Stimulated activated CD4-positive, alpha-beta T cell treated with anti-CD3 and anti-CD28 coated beads, Interleukin-4, amount 100 ng/mL, for 24 hours (primary cell): ENCODE measurements at places on chromosomes 16 and 17.

- no peak for DNase-seq
Measured at GRCh38 chr17:60439501-60439900, 17.2 kb downstream of the CHCT1 start.

GRCh38 chr16:77289331-77289809 is 90.2 kb downstream of the SYCE1L start:
- no peak for DNase-seq

DNA sequence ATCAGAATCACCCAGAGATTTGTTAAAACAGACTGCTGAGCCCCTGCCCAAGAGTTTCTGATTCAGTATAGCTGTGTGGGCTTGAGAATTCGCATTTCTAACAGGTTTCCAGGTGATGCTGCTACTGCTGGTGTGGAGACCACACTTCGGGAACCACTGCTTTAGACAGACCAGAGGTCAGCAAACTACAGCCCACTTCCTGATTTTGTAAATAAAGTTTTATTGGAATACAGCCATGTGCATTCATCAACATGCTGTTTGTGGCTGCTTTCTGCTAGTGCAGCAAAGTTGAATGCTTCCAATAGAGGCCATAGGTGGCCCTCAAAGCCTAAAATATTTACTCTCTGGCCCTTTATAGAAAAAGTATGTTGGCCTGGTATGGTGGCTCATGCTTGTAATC is 32.6 kb upstream of the CLEC19A start:
- DNase-seq, result no peak

GRCh38 chr16:74611721-74612120 is 4.8 kb upstream of the GLG1 start:
- DNase-seq, result no peak

DNA sequence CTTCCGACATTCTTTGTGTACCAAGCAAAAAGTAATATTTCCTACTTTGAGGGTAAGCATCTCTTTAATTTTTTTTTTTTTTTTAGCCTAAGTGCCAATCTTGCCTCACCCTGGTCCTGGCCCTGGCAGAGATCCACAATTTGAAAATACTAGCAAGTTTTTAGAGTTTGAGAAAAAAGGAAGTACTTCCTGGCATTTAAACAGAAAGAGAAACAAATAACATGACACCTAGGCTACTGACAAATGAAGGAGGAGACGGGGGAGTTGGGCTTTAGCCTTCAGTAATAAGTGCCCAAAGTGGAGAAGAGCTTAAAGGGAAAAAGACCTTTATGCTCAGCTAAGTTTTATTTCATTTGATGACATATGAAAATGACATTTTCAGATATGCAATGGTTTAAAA is 92.8 kb downstream of the HS3ST3A1 start:
- no peak for DNase-seq

- DNase-seq, result no peak
Measured at GRCh38 chr17:29181226-29181625, 1.0 kb upstream of the MYO18A start.

DNA sequence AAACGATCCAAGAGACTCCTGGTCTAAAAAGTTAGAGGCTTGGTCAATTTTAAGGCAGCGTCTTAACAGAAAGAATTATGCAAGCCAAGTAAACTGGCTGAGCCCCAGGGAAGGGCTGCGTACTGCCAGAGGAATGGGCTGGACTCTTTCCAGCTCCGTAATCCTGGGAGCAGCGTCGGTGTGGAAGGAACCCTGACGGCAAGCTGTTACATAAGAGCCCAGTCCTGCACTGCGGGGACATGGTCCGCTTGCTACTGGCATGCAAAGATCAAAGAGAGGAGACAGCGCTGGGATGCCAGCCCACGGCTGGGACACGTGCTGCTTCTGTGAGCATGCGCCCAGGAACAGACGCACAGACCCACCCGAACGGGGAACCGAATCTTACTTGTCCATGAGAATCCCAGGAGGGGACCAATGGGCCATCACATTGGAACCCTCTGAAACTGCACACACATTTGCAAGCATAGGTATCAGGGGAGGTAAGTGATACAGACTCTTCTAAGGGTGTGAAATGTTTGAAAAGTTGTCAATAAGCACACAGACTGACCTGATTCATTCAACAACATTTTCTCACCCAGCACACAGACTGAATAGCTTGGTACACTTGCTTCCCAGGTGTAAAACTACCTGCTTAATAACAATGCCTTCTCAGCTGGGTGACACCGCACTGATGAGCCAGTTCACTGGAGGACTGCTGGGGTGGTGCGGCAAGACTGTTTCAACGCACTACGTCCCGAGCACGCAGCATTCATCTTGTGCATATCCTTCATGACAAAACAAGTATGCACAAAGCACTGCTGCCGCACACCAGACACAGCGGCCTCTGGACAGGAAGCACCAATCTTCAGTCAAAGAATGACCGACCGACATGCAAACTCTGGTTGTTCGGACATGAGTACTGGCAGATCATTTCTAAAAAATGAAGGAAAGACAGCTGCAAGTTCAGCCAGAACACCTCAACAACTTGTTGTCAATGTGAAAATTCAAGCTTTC is 94.9 kb downstream of the ANKRD11 start:
- DNase-seq, result no peak

DNA sequence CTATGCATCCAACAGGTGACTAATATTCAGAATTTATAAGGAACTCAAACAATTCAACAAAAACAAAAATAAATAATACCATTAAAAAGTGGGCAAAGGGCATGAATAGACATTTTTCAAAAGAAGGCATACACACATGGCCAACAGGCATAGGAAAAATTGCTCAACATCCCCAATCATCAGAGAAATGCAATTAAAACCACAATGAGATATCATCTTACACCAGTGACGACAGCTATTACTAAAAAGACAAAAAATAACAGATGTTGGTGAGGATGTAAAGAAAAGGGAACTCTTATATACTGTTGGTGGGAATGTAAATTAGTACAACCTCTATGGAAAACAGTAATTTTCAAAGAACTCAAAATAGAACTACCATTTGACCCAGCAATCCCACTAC is 250.4 kb upstream of the N4BP1 start:
- DNase-seq, result no peak

GRCh38 chr17:7405350-7406234 is 1.7 kb upstream of the TMEM256 start:
- DNase-seq, result no peak

DNA sequence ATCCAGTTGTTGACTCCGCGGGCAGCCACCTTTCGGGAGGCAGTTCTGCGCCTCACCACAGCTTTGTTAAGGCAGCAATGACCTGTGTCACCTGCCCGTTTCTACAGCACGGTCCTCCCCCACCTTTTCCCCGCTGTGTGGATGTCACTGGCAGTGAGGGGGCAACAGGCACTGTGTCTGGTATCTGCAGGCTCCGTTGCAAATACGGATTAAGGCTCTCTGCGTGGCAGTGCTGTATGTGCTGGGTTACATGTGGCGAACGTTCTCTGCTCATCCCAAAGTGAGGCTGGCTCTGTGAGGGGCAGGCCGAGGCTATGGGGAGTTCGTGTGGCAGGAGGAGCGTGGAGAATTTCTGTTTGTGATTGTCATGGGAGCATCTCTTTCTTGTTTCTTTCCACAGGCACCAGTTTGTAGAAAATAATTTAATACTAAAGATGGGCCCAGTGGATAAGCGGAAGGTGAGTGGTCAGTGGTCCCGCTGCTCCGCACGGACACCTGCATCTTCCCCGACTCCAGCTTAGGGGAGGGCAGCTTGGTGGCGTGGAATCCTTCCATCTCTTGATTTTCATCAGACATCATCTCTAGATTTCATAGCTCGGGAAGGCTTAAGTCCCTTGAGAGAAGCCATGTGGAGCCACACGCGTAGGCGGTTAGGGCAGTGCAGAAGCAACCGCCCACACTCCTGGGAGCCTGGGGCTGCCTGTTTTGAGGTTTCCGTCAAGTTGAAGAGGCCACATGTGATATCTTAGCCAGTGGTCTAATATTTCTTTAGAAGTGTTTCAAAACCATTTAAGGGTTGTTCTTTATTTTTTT is 57.8 kb downstream of the PDPK1 start:
- DNase-seq, result no peak

GRCh38 chr17:53032861-53033271 is 789.9 kb upstream of the KIF2B start:
- no peak for DNase-seq

DNA sequence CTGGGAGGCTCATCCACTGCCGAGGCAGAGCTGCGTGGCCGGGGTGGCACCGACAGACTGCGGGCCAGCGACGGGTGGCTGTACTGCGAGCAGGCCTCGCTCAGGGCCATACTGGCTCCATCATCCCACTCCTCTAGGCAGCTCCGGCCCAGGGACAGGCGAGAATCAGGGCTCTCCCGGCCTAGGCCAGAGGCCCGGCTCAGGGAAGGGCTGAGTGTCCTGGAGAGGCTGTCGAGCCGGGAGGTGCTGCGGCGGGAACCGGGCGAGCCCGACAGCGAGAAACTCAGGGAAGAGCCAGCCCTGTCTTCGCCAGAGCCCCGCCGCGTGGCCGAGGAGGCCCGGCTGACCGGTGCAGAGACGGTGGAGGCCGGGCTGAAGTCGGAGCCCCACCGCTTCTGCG is 37.4 kb downstream of the PIPOX start:
- DNase-seq, result no peak

- no peak for DNase-seq
Measured at GRCh38 chr17:38797158-38797490, 2.2 kb downstream of the PIP4K2B start.

- no peak for DNase-seq
Measured at GRCh38 chr17:42389899-42390298, 1.7 kb upstream of the STAT3 start.

GRCh38 chr16:22190081-22190775 is 15.8 kb upstream of the EEF2K start:
- peak; percentile 99 for DNase-seq

GRCh38 chr16:68512183-68512582 is 26.9 kb upstream of the ZFP90 start:
- no peak for DNase-seq

DNA sequence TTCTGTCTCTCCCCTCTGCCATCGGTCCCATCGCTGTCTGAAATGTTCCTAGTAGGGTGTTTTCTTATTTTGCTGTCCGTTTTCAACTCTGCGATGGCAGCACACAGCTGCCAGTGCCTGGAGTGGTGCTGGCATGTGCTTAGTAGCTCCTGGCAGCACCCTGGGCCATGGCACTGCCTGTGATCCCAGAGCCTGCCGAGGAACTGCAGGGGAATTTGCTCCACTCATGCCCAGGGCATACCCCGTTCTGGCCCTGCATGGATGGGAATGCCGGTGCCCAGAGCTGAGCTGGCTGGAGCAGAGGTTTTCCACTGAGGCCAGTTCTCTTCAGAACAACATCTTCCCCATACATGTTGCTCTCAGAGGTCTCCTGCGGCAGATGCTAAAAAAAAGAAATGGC is 43.1 kb downstream of the GPT2 start:
- DNase-seq, result no peak

DNA sequence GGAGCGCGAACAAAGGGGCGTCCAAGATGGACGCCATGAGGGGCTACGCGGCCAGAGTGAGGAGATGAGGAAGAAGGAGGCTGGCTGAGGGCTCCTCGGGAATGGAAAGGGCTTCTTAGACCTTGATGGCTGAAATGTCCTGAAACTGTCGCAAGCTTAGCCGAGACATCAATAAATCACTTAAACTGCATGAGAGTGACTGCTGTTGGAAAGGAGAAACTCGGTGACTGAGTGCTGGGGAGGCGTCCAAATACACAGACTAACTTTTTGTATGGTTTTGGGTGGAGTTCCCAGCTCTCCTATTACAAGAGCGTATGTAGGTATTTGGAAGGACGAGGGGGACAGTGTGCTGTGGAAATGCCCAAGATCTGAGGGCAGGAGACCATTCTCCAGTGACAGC is 1.4 kb upstream of the GEMIN4 start:
- no peak for DNase-seq

DNA sequence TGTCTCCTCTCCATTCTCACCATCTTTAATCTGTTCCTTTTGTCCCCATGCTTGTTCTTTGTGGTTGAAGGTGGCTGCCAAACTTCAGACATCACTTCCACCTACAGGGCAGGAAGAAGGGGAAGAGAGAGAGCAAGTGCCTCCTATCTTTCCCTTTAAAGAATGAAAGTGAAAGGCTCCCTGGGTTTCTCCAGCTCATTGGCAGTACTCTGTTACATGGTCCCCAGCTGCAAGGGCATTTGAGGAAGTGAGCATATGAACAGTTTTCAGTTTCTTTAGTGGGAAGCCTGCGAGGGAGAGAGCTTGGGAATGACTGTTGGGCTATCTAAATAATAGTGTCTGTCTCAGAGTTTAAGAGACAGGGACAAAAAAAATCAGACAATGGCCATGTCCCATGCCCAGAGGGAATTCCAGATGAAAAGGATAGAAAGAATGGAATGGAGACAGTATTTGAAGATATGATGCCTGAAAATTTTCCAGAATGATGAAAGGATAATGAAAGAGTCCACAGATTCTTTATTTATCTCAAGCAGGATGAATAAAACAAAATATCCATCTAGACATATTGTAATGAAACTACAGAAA is 159.9 kb downstream of the LGALS9B start:
- DNase-seq, result no peak

GRCh38 chr16:79298894-79299799 is 301.4 kb downstream of the MAF start:
- DNase-seq, result no peak

GRCh38 chr16:8370374-8371270 is 219.7 kb downstream of the TMEM114 start:
- DNase-seq, result no peak

GRCh38 chr17:31561469-31562375 is 170.2 kb downstream of the RAB11FIP4 start:
- DNase-seq, result no peak

- no peak for DNase-seq
Measured at GRCh38 chr17:60602385-60602742, 2.4 kb downstream of the PPM1D start.

- DNase-seq, result no peak
Measured at GRCh38 chr16:78597809-78598570, 498.5 kb downstream of the WWOX start.

DNA sequence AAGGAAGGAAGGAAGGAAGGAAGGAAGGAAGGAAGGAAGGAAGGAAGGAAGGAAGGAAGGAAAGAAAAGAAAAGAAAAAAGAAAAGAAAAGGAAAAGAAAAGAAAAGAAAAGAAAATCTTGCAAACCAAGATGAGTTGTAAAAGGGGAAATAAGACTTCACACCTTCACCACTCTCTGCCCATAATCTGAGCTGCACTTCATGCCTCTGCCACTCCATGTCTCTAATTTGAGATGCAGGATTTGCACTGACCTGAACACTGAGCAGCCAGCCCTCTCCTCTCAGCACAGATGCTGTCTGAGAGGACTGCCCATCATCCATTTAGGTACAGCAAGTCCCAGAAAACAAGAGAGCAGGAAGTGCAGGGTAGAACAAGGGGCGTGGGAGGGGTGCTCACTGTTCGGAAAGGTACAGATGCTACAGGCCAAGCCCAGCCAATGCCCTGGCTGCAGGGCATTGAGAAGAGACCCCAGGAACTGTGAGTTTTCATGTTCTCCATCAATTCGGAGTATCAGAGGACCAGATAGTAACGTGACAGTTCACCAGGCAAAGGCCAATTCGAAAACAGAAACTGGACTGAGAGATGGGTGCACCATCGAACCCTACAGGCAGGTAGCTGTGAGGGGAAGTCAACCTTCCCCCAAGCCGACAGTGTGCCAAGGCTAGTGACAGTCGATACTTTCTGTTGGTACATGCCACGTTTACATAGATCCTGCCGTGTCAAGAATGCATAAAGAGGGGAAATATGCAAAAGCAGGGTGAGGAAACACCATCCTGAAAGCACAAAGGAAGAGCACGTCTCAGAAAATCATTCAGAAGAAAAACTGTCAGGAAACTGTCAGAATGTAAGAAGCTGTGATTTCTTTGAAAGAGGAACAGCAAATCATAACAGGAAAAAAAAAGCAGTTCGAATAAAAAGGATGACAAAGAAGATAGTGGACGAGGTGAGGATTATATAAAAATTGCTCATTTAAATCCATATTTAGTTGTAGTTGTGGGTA is 142.0 kb upstream of the RCVRN start:
- no peak for DNase-seq
